ENCODE measurements at places on chromosomes 12 and 14.

- DNase-seq: no peak
Measured at GRCh38 chr12:47066278-47067025, 13.0 kb upstream of the PCED1B start.

- DNase-seq: no peak
Measured at GRCh38 chr12:69509904-69510827, 40.0 kb downstream of the FRS2 start.

DNA sequence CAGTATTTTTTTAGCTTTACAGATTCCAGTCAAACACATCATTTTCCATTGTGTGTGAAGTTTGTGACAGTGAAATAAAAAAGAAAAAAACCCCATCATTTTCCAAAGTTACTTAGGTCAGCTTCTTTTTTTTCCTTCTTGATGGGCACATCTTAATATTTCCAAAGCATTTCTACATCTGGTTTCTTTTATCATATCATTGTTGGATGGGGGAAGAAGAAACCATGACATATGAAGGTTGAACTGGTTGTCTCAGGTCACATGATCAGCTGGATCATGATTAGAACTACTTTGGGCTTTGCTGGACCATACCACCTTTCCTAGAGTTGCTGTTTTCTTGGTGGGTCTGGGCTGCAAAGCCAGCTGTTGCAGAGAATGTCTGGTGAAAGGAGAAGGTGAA lies 59.8 kb downstream of the FOS start:
- no peak for DNase-seq

GRCh38 chr14:102316338-102316742 lies 3.2 kb upstream of the ZNF839 start:
- DNase-seq: no peak

GRCh38 chr12:94689646-94690036 lies 39.3 kb upstream of the TMCC3 start:
- no peak for DNase-seq

- DNase-seq: no peak
Measured at GRCh38 chr14:86999036-86999435, 993.9 kb downstream of the GALC start.

GRCh38 chr14:60420050-60420449 lies 65.8 kb downstream of the C14orf39 start:
- DNase-seq: no peak

GRCh38 chr12:24947541-24948419 lies 1.1 kb downstream of the BCAT1 start:
- no peak for DNase-seq

DNA sequence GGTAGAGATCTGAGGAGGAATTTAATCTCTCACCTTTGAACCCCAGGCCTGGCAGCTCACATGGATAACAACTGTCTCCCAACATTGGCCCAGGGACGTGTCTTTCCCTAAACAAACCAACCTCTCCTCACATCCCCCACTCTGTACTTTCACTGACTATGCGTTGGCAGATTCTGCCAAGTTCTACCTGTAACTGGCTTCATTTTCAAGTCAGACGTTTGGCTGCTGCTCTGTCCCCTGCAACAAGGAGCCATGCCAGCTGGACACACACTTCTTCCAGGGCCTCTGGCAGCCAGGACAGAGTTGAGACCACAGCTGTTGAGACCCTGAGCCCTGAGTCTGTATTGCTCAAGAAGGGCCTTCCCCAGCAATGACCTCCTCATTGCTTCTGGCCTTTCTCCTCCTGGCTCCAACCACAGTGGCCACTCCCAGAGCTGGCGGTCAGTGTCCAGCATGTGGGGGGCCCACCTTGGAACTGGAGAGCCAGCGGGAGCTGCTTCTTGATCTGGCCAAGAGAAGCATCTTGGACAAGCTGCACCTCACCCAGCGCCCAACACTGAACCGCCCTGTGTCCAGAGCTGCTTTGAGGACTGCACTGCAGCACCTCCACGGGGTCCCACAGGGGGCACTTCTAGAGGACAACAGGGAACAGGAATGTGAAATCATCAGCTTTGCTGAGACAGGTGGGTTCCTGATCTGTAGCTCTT lies at the start of gene INHBC:
TSS of gene INHBC (plus strand) at position 268 of the 707 bp plus-strand sequence. CDS start at position 371, 103 bp downstream.
- no peak for DNase-seq

DNA sequence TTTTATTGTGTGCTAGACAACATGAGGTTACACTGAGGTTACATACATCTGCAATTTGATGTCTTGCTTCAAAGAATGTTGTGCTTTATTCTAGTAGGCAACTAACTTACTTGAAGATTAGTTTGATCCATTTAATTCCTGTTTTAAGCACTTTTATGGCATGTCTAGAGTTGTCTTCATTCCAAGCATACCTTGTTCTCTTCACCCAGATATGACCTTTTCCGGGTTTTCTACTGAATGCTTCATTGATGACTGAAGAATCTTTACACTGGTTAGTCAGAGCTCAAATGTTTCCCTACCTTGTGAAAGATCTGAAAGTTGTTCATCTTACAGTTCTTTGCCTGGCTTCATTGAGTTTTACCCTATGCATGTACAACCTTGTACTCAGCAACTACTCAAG lies 274.0 kb upstream of the KITLG start:
- DNase-seq: no peak

- no peak for DNase-seq
Measured at GRCh38 chr12:31803306-31804184, 74.7 kb upstream of the AMN1 start.

- DNase-seq: no peak
Measured at GRCh38 chr12:98896938-98897337, 251.8 kb downstream of the APAF1 start.

GRCh38 chr12:29717540-29718100 lies 66.1 kb downstream of the TMTC1 start:
- DNase-seq: no peak

- DNase-seq: no peak
Measured at GRCh38 chr12:95759039-95759438, 31.5 kb downstream of the NTN4 start.

DNA sequence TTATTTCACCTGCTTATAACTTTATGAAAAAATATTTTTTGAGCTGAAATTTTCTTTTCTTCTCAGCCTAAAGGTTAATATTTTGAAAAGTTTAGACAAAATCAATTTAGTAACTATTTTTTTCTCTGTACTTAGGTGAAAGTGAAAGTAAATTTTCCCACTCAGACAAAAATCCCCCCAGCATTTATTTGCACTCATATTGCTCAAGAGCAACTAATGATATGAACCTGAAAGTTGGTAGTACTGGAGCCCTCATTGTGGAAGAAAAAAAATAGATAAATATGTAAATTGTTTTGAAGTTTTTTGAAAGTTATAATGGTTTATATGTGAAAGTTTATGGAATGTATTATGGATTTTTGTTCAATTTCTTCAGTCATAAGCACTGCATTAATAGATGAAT lies 1005.9 kb upstream of the ATXN7L3B start:
- DNase-seq: no peak

DNA sequence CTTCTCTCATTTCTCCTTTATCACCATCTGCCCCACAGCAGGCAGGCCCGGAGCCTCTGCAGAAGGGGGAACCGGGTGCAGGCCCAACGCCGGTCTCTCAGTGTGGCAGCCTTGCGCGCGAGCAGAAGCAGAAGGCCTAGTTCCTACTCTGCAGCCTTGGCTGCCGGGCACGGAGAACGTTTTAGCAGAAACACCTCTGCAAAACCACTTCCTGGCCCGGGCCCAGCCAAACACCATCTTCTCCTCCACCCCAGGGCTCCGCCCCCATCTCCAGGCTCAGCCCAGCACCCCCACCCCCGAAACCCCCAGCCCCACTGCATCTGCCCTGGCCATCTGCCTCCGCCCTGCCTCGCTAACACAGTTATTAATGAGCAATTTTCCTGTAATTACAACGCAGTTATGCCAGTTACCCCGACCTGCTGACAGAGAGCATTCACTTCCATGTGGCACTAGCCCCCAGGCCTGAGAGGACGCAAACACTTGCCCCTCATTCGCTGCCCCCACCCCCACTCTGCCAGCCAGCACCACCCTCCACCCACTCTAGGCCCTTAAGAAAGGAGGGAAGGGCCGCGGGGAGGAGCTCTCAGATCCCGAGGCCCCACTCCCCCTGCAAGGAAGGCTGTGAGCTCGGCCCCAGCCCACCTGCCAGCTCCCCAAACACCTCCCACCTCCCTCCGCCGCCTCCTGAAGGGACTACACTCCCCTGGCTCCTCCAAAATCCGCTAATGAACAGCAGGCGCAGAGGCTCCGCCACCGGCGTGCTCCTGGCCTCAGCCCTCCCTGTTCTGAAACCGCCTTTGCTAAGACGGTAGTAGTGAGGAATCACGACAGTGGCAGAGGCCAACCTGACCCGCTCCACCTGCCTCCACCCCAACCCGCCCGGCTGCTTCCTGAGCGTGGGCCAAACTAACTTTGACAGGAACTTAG lies 44.7 kb upstream of the FBRSL1 start:
- DNase-seq: peak; percentile 79

DNA sequence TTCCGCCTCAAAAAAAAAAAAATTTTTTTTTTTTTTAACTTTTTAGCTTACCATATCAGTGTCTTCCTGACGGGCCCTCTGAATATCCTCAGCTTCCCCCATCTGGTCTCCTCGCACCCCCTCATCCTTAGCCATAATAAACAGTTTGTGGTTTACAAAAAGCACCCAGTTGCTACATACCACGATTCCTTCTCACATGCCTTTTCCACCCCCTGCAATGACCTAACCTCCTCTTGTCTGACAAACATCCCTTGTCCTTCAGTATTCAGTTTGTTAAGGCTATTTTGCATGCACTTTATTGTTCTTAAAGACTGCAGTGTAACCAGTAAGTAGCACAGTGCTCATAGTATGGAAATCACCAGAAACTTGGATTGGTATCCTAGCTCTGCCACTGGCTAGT lies 88.5 kb downstream of the PPM1H start:
- no peak for DNase-seq

DNA sequence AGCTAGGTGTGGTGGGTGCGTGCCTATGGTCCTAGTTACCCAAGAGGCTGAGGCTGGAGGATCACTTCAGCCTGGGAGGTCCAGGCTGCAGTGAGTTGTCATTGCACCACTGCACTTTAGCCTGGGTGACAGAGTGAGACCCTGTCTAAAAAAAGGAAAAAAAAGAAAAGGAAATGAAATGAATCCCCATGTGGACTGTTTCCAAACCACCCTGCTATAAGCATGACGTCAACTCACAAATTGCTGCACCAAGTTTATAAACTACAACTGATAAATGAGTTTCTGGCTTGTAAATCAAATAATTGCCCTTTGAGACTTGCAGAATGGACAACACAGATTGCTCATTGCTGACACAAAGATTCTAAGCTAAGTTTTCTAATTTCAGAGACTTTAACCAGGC lies 51.0 kb upstream of the STK38L start:
- no peak for DNase-seq

- no peak for DNase-seq
Measured at GRCh38 chr14:87869619-87870583, 123.1 kb downstream of the GALC start.

- DNase-seq: no peak
Measured at GRCh38 chr14:44412858-44413569, 94.1 kb downstream of the FSCB start.

GRCh38 chr14:79947440-79948054 lies 263.8 kb downstream of the DIO2 start:
- no peak for DNase-seq

- peak; percentile 37 for DNase-seq
Measured at GRCh38 chr12:110015132-110015531, 15.9 kb downstream of the ANKRD13A start.

- DNase-seq: no peak
Measured at GRCh38 chr14:96177766-96178375, 26.8 kb upstream of the BDKRB2 start.

All from central memory CD4-positive, alpha-beta T cell (primary cell).